ENCODE measurements at places on chromosomes 4 and X.

GRCh38 chr4:87688316-87688715 is 38.2 kb downstream of the DMP1 start:
- DNase-seq: no peak

DNA sequence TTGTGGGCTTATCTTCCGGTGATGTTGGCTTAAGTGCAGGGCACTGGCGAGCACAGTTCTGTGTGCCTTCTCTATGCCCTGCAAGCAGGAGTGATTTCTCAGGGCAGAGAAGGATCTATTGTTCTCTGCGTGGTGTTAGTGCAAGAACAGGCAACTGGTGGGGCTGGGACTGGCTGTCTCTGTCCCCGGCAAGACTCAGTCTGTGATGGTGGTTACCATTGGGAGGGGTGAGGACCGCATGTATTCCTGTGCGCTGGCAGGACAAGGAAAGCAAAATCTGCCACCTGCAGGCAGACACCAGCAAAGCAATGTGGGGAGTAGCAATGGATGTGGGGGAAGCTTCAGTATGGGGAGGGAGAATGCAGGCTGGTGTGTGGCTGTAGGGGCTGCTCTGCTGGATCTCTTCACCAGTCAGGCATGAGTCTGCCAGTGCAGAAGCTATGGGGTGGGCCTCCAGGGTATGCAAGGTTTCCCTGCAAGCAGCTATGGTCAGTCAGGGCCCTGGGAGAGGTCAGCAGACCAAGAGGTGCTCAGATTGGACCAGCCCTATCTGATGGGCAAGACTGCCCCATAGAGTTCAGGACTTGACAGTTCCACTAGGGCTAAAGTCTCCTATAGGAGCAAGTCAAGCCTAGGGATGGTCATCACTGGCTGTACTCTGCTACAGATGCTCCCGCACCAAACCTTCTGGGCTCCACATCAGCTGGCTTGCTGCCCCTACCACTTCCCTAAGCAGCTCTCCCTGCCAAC is 16.8 kb downstream of the PF4 start:
- no peak for DNase-seq

DNA sequence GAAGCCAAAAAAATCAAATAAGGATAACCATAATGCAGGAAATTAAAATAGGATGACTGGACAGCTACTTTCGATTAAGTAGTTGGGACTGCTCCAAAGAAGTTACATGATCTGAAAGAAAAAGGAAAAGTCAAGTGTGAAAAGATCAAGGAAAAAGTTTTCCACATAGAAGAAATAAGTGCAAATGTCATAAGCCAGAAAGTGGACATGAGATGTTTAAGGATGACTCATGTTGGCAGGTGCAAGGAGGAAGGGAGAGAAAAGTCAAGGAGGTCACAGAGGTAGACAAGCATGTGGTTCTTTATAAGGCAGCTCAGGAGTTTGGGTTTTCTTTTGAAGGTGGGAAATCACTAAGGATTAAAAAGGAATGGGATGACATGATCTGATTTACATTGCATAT is 89.8 kb upstream of the GPRIN3 start:
- no peak for DNase-seq

DNA sequence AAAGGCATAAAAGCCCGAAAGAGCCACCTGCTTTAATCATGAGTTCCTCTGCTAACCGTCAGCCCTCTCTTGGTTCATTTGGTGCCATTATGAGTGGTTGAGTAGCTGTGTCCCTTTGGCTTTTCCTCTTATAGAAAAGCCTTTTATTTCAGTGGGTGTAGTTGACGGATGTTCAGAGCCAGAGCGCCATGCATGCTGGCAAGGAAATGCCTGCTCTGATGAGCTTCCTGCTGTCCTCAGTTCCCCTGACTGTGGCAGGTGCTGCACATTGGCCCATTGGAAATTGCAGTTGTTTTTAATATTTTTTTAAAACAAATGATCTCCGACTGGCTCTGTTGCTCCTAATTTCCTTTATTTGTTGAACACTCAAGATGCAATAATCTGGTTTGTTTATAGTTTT is 77.3 kb upstream of the LIMCH1 start:
- no peak for DNase-seq

GRCh38 chrX:56796641-56797395 is 67.8 kb downstream of the NBDY start:
- DNase-seq: no peak

DNA sequence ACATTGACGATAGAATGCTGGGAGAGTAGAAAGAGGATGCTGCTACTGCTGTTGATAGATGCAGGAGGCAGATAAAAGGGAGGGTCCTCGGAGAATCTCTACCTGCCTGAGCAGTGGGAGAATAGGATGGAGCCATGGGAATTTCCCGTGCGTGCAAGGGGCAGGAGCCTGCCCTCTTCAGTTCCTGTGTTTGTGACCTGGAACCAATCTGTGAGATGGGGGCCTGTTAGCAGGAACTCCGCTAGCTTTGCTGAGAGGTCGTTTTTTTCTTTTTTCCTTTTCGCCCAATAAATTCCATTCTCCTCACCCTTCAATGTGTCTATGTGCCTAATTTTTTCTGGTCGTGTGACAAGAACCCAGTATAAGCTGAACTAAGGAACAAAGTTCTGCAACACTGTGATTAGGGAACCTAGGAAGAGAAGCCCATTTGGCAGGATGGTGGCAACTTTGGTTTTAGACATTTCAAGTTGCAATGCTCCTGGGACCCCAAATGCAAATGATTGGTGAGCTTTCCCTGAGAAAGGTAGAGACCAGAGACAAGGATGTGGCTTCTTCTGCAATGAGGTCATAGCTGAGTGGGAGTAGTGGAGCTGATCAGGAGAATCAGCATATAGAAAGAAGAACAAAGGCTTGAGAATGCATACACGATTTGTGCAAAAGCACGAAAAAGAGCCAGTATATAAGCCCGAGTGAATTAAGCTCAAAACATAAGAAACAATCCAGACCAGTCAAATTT is 23.9 kb downstream of the SLC39A8 start:
- DNase-seq: no peak

DNA sequence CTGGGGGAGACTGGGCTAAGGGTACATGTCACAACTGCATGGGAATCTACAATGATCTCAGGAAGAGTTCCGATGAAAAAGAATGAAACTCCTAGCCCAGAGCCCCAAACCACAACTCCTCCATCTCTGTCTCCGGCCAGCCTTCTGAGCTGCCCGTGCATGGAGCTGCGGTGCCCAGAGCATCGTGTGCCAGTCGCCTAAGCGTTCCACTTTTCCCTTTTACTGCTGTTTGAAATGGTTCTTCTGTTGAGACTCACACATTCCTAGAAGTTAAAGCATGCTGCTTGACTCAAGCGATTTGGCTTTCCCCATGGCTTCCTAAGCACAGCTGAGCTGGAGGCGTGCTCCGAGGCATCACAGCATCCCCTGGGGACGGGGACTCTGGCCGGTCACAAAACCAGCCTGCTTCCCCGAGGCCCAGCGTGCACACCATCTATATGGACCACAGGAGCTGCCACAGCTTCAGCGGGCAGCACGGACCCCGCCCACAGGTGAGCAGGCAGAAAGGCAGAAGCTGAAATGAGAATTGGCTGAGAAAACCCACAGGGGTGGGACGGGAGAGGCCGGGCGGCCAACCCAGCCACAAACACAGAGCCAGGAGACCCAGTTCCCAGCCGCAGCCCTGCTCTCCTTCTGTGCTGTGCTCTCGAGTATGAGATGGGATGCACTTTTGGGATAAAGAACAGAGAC is 5.0 kb downstream of the CCNQ start:
- DNase-seq: no peak

DNA sequence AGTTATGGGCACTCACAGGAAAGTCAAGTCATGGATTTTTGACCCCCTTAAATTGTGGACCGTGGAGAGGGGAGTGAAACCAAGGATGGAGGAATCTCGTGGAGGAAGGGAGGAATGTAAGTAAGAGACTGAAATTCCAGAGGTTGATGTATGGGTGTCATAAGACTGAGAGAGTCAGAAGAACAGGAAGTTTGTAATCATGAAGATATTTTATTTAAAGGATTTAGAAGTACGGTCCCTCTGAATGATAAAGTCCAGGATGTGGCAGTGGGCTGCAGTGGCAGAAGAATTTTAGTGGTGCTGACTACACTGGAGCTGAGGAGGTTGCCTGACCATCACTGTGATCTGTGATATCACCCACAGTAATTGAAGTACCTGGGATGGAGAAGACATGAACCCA is 57.8 kb downstream of the DCLK2 start:
- DNase-seq: no peak

- DNase-seq: no peak
Observed at GRCh38 chrX:18828832-18829404, 121.5 kb downstream of the PPEF1 start.

DNA sequence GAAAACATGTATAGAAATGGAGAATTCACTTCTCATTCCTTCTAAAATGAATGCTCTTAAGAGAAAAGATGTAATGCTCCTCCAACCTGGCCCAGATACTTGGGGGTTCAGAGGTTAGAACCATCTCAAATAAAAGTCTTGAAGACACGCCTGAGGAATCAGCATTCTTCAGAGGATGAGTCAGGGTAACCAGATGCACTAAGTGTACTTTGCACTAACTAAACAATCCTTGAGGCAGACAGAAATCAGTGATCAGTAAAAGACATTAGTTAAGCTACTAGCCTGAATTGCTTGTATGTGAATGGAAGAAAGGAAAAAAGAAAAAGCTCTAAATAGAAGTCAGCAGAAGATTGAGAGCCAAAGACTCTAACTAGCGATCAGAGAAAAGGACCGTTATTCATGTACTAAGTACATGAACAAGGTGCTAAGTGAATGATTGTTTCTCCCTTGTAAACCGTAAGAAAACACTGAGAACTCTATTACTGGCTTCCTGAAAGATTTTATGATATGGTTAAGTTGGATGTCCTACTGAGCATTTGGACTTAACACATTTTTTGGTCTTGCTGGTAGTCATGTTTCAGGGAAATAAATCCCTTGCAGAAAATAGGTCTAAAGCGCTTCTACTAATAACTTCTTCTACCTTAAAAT is 738.3 kb downstream of the STPG2 start:
- DNase-seq: no peak

DNA sequence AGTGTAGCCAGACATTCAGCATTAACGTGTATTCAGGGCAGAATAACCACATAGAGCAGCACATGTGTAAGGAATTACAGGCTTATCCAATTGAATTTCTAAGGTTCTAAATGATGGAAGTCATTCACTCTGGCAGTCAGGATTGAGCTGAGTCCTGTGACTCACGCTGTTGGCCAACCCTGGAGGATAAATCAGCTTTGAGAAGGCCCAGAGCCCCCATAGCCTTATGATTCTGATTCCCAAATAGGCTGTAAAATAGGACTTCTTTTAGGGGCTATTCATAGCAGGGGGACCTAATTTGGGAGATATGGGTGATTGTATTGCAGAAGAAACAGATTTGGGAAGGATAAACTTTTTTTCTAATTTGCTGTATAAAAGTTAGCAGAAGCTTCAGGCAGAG is 8.1 kb upstream of the HPF1 start:
- DNase-seq: no peak

GRCh38 chrX:16712548-16713155 is at the start of gene CTPS2:
CTPS2 (minus strand) TSS chrX:16712669; CDS start chrX:16702902, 9,767 bp downstream.
- DNase-seq: peak; percentile 18

DNA sequence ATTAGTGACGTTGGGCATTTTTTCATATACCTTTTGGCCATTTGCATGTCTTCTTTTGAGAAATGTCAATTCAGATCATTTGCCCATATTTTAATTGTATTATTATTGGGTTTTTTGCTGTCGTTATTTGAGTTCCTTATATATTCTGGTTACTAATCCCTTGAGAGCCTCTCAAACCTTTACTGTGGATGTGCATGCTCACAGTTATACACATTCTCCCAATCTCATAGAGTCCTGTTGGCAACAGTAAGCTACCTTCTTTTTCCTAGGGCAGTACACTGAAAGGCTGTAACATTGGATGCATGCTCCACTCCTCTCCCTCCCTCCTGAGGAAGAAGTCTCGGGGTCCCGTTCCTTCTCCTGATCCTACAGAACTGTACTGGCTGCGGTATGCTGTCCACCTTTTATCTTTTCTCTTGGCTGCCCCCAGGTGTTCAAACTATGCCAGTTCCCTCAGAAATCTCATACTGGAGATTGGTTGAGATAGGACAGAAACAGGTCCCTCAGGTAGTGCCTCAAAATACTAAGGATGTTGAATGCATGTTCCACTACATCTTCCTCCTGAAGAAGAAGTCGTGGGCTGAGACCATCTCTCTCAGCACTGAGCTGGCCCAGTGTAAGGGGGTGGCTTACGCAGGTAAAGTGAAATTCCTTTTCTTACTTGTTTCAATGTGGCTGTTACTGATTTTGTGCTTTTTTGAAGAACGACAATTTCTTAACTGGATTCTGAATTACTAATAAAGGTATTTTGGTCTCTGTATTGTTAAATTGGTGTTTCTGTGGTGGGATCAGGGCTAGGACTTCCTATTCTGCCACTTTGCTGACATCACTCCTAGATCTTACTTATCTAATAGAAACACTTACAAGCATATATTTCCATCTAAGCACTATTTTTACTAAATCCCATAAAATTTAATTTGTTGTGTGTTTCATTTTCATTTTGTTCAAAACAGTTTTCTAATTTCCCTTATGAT is 145.4 kb upstream of the HUWE1 start:
- DNase-seq: peak; percentile 0

DNA sequence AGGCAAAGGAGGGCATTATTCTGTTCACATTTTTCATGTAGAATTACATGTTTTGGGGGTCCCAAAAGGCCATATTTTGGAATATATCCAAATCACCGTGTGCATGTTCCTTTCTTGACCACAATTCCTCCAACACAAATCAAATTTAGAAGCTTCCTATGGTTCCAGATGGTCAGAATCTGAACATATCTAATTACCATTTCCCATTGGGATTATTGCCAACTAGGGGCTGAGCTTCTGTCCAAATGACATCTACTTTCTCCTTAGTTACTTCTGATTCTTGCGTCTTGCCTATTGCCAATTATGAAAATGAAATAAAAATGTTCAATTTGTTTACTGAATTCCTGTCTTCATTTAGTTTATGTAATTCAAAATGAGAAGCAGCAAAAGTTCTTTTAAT is 163.7 kb downstream of the CPE start:
- DNase-seq: no peak

DNA sequence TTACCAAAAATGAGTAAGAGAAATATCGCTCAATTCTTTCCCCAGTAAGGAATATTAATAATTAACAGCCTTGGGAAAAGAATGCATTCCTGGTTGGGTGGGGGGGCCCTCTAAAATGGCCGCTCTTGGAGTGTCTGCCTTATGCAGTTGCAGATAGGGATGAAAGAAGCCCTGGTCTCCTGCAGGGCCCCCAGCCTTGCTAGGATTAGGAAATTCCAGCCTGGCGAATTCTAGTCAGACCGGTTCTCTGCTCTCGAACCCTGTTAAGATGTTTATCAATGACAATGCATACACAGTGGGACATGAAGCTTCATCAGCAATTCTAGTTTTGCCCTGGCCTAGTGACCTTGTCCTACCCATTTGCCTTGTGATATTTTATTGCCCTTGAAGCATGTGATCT is 1047.7 kb upstream of the GRID2 start:
- DNase-seq: no peak

- no peak for DNase-seq
Observed at GRCh38 chr4:142824368-142824767, 21.7 kb downstream of the INPP4B start.

- no peak for DNase-seq
Observed at GRCh38 chr4:156201050-156201449, 247.4 kb upstream of the CTSO start.

All from effector CD8-positive, alpha-beta T cell (primary cell).